ENCODE measurements at places on chromosomes 5 and 9.

GRCh38 chr5:154176181-154176580, 14.4 kb upstream of the GALNT10 start:
- no peak for DNase-seq

GRCh38 chr9:98724810-98725530, 16.2 kb upstream of the GABBR2 start:
- DNase-seq: no peak

DNA sequence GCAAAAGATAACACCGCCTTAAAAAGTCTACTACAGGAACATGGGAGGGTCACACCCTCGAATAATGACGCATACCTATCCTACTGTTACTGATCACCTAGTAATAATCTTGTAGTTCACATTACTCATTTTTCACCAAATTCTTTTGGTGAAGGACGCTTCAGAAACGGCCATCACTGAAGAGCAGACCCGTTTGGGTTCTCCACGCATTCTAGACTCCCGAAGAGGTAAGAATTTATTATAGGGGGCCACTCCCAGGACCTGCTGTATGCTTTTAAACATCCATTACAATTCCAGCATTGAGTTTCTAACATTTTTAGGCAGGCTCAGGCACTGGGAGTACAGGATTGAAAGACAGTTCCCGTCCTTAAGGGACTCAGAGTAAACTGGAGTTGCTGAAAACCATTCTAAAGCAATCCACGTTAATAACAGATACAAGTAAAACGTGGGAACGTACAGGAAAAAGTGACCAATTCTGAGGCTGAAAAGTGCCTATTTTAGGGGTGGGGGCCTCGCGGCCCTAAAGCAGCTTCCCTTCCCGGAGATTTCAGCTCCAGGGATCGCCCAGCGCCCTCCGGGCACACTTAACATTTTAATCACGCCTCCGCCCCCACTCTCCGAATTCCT, at the start of gene FER:
Gene FER (plus strand): TSS at position 124 of the 627 bp plus-strand sequence. CDS start 50,286 bp downstream, outside the sequence.
- DNase-seq: peak; percentile 23

GRCh38 chr5:140344683-140345423, 1.6 kb downstream of the HBEGF start:
- DNase-seq: peak; percentile 33

DNA sequence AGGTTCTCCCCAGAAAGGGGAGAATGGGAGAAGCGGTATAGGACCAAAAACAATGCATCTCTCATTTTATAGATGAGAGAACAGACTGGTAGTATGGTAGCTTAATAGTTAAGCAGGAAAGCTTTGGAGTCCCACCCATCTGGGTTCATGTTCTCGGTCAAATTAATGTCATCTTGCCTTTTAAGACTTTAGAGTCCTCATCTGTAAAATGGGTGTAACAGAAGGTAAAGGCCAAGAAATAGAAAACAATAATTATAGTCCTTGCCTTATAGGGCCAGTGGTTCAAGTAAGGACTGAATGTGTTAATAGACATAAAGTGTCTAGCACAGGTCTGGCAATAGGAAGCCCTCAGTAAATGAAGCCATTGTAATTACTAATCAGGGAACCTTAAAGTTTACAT, 16.4 kb downstream of the SMIM3 start:
- no peak for DNase-seq

GRCh38 chr9:75664597-75664996, 225.9 kb upstream of the PCSK5 start:
- DNase-seq: no peak

GRCh38 chr5:146461319-146461718, 14.2 kb downstream of the TCERG1 start:
- no peak for DNase-seq

DNA sequence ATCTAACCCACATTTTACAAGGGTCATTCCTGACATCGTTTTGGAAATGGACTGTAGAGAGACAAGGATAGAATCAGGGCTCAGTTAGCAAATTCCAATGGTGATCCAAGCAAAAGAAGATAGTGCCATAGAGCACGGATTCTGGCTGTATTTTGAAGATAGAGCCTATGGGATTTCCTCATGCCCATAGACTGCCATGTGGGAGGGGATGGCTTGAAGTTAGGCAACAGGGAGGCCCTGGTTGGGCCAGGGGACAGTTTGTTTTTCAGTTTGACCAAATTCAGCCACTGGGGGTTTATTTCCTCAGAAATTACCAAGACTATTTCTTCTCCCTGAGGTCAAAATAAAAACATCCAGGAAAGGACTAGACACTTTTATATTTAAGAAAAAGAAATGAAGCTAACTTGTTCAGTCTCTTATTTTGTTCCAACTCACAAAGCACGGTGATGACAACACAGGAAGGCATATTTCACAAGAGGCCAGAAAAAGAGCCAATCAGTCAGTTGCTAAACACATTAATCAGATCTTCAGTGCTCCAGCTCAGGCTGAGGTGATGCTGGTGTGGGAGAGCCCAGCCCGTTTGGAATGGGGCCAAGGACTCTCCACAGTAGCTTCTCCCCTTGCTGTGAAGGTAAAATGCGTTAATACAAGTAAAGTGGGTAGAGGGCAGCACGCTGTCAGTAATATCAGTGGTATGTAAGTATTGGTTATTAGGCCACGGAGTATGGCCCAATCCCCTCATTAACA, 4.4 kb upstream of the DCTN4 start:
- DNase-seq: no peak

GRCh38 chr5:124927735-124928134, 181.3 kb upstream of the ZNF608 start:
- DNase-seq: no peak

DNA sequence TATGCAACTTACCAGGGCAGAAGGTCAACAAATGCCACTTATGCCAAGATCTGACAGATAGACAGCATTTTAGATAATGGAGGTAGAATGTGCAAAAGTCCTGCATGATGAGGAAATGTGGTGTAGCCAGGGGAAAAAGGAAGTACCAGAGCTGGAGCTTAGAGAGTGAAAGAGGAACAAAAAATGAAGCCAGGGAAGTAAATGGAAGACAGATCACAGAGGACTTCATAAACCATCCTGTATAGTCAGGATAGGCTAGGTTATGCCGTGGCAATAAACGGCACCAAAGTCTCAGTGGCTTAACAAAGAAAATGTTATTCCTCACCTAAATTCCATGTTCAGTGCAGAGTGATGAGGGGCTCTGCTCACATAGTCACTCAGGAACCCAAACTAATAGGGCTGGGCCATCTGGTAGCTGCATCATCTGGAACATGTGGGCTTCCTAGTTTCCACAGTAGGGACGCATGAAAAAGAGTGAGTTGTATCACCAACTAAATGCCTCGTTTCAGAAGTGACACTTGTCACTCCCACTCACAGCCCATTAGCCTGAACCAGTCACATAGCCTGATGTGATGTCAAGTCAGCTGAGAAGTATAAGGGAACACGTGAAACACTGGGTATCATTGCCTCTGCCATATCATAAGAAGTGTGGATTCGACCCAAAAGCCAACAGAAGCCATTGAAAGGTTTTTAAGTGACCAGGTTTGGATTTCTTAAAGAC, 70.3 kb downstream of the SH3RF2 start:
- no peak for DNase-seq

DNA sequence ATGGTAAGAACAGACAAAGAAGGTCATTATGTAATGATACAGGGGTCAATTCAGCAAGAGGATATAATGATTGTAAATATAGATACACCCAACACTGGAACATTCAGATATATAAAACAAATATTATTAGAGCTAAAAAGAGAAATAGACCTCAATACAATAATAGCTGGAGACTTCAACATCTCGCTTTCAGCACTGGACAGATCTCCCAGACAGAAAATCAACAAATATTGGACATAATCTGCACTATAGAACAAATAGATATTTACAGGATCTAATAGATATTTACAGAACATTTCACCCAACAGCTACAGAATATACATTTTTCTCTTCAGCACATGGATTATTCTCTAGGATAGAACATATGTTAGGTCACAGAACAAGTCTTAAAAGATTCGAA, 190.6 kb upstream of the RFX3 start:
- DNase-seq: no peak

GRCh38 chr5:74313896-74314295, 326.6 kb downstream of the ENC1 start:
- no peak for DNase-seq

DNA sequence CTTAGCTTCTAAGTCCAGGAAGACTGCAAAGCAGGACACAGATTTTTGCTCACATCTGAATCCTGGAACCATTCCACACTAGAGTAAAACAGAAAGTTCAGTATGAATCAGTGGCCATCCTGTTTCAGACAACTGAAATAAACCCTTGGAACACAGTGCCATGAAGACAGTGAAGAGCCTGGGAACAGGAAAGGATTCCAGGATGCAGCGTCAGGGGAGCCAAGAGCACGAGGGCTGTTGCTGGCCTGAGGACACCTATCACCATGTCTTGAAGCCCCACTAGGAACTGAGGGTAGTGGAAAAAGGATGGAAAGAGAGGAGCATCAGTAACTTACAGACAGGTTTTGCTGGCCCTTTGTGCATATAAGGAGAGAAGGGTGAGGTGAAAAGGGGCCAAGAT, 115.3 kb upstream of the FSTL4 start:
- no peak for DNase-seq

DNA sequence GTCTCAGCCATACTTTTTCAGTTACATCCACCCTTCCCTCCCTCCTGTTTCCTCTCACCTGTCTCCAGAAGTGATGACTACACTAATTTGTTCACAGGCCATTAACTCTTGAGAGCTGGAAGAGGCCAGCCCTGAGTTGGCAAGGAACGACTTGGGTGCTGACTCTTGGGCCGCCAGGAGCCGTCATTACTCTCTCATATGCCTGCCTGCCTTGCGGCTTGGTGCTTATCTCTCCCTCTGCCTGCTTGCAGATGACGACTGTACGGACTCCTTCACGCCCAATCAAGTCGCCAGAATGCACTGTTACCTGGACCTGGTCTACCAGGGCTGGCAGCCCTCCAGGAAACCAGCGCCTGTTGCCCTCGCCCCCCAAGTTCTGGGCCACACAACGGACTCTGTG, 66.1 kb downstream of the PAPPA start:
- DNase-seq: no peak

DNA sequence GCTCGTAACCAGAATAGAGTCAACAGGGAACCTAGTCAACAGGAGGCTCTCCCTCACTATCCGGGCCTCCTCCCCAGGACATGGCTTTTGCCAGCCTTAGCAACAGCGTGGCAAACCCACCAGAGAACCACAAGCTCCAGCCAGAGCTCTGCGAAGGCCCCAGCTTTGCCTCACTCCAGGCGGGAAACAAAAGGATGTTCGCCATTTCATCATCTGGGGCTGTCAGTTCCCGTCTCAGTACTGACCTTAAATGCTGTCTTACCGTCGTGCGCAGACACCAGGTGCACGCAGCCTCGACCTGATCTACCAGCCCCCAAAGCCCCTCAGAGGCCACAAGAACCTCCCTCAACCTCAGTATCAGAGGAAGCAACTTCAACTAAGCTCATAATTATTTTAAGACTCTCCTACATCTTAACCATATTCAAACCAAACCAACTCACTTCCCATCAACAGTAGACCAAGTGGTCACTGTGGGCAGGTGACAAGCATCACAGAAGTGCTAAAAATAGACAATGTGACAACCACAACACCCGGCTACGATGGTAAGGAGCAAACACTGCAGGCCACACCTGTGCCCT, 71.4 kb downstream of the SEMA4D start:
- DNase-seq: peak; percentile 73

DNA sequence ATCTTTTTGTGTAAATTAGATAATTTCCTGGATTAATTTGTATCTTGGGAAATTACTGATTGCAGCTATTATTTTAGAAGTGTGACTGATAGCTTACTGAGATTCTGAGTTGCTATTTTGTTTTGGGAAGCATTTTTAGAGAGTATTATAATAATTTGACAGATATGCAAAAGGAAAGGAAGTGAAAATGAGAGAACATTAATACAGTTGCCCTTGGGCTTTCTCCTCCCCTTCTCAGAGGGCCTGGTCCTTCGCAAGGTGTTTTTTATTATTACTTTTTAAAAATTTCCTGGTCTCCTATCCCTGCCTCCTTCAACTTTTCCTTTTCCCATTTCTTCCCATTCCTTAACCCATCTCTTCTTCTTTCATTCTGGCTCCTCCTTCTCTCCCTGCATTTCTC, 32.6 kb downstream of the UBAP1 start:
- no peak for DNase-seq

DNA sequence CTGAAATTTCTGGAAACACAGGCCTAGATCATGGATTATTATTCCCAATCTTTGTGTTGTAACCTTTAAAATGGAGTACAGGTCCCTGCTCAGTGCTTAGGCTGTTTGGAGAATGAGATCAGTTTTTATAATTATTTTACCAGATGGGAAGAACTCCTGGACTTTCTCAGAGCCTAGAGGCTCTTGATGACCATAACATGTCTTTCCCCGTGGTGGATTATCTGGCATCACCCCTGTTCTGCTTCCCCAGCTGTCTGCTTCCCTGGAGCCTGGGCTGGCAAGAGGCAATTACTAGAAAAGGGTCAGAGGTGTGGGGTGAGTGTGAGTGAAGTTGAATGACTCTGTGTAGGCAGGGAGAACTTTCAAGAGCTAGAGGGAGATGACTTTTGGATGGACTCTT, 143.0 kb downstream of the CARTPT start:
- no peak for DNase-seq

DNA sequence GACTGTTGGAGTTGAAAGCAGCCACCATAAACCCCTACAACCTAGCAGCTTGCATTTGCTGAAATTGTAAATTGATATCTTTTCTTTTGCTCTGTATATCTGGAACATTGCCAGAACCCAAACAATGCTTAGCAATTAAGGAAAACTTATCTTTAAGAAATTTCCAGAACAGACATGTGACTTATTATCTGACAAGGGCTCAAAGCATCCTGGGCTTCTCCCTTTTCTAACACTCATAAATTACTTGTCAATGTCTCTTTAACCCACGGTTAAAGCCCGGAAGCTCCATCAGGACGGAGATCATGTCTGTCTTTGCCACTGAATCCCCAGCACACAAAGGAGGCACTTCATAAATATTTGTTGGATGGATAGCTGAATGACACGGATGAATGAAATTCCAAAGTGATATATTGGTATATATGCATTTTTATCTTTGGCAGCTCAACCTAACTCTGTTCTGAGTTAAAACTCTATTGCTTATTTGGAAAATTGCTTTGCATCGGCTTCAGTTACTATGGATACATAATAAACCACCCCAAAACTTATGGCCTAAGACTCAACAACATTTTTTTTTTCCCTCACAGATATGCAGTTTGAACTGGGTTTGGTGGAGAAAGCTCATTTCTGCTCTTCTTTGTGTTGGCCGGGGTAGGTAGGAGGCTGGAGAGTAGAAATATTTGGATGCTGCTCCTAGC, 103.1 kb upstream of the CLINT1 start:
- no peak for DNase-seq

- no peak for DNase-seq
Observed at GRCh38 chr5:129569295-129569694, 109.2 kb downstream of the ADAMTS19 start.

- DNase-seq: no peak
Observed at GRCh38 chr9:76624391-76625048, 139.7 kb upstream of the PCA3 start.

All from stimulated activated naive CD8-positive, alpha-beta T cell treated with anti-CD3 and anti-CD28 coated beads, Interleukin-15, Interleukin-2, amounts not matched to agents 100 U/mL and 50 U/mL, for 24 hours (primary cell).